ENCODE measurements at places on chromosomes 13 and 19. TPM values are rescaled to one million over a fixed set of nuclear protein-coding genes. Genes with fewer than 3 reads are reported as not detected.

CGB2 gene
- not detected for total RNA-seq

HOOK2 gene
- 20.2 TPM for total RNA-seq

COX7A1 gene
- total RNA-seq = 242 TPM

CATSPERD gene
- total RNA-seq = not detected

FCAR gene
- total RNA-seq = 2.0 TPM

CEBPA gene
- 6.3 TPM for total RNA-seq

EID2B gene
- total RNA-seq = 2.4 TPM

OR10H1 gene
- total RNA-seq = 0.05 TPM

DNA sequence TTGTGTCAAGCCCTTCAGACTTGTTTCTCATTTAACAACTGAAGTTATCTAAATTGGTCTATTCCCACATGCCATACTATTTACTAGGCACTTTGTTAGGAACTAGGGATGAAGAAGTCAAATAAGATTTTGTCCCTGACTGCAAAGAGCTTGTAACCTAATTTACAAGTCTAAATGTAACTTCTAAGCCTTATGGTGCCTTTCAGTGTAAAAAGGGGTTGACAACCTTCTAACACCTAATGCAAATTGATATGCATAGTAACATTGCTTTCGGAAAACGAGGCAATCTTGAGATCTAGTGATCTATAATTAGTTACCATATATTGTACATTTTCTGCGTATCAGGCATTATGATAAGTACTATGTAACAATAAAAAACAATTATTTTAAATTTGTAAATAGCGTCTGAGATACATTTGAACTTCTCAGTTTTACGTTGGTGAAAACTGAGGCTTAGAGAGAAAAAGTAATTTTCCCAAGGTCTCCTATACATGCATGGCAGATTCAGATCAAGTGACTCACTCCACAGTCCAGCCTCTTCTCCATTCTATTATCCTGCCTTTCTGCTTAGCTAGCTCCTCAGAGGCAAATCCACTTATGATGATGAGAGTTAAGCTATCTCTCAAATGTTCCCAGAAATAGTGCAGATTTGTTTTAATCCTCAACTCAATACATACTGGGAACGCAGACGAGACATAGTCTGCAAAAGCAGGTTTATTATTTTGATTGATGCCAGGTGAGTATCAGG, 764.9 kb upstream of the SLITRK5 start:
- no peak for DNase-seq

GRCh38 chr13:99687723-99688397, 186.6 kb downstream of the TM9SF2 start:
- DNase-seq = no peak

DNA sequence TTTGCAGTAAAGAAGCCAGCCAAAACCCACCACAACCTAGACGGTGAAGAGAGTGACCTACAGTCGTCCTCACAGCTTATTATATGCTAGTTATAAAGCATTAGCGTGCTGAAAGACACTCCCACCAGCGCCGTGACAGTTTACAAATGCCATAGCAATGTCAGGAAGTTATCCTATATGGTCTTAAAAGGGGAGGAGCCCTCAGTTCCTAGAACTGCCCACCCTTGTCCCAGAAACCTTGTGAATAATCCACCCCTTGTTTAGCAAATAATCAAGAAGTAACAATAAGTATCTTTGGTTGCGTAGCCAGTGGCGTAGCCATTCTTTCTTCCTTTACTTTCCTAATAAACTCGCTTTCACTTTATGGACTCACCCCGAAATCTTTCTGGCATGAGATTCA, 227.9 kb upstream of the ARGLU1 start:
- DNase-seq = no peak

- DNase-seq = no peak
Measured at GRCh38 chr13:21522847-21523246, 63.7 kb upstream of the ZDHHC20 start.

- DNase-seq = no peak
Measured at GRCh38 chr19:9645472-9645871, 24.4 kb upstream of the ZNF561 start.

- DNase-seq = no peak
Measured at GRCh38 chr13:61905054-61905453, 489.4 kb upstream of the PCDH20 start.

GRCh38 chr19:22030680-22031079, 19.9 kb upstream of the ZNF208 start:
- no peak for DNase-seq

GRCh38 chr13:37797631-37798030, 71.9 kb downstream of the TRPC4 start:
- no peak for DNase-seq

DNA sequence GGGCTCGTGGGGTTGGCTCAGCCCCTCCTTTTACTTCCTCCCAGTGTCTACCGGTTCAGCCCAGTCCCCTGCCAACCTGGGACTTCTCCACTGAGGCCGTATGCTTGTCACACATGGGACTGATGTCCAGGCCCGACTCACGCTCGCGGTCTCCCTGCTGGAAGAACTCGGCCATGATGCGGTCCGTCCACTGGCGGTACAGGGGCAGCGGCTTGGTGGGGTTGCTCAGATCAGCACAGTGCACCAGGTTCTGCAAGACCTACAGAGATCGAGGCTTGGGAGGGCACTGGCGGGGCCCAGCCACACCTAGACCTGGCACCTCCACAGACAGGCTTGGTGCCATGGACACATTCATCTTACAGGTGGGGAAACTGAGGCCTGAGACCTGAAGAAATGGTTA, 7.8 kb upstream of the RAB3A start:
- DNase-seq = no peak

DNA sequence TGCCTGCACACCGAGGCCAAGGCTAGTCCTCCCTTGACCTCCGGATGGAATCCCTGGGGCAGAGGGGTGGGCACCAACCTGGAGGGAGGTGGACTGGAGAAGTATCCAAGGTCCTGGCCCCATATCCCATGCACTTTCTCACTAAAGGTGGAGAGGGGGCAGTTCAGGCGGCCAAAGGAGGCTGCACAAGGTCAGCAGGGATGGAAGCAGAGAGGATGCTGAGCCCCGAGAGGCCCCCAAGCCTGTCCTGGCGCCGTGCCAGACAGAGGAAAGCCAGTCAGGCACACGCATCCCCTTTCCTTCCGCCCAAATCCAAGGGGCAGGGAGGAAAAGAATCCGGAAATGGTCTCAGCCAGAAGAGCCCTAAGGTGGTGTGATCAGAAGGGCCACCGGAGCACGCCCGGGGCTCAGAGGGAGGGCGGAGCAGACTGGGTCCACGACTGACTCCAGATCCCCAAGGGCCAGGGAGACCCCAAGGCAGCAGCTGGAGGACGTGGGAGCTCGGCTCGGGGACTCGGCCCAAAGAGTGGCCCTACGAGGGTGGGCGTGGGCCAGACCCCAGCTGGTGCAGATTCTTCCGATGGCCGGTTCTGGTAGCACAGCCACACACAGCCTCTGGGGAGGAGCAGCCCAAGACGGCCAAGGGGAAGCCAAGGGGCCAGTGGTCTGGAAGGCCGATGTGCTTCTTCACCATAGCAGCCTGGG, 60.0 kb downstream of the MLLT1 start:
- no peak for DNase-seq

DNA sequence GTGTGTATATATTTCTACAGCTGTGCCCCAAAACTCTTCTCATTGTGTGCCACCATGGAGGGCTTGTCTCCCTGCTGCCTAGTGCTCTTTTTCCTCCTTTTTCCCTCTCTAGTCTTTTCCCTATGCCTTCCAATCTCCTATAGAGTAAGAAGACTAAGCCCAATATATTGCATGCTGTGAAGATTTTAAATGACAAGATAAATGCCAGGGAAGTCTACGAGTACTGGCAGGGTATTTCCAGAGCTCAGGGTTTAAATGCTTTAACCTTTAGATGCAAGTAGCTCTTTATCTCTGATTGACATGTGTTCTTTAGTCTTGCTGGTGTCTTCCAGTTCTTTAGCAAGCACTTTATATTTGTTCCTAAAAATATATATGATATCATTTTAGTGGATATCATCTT, 200.7 kb downstream of the SLITRK1 start:
- DNase-seq = no peak

GRCh38 chr19:53908106-53908934, 758 bp upstream of the CACNG7 start:
- peak; percentile 83 for DNase-seq

GRCh38 chr19:38268539-38268938, 4.2 kb downstream of the SPINT2 start:
- DNase-seq = no peak

DNA sequence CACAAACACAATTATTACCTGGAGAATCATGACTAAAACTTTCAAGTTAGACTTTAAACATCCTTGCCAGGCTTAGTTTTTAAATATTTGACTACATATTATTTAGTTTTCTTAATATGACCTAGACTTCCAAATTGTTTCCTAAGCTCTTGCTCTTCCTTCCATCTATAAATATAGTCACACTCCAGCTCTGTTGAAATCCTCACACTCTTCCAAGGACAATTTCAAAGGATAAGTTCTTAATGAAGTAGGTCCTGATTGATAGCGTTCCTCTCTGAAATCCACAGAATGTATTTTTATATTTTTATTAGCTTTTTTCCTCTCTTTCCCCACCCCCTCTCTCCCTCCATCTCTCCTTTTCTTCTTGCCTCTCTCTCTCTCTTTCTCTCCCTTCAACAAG, 1074.1 kb upstream of the PCDH20 start:
- DNase-seq = no peak

DNA sequence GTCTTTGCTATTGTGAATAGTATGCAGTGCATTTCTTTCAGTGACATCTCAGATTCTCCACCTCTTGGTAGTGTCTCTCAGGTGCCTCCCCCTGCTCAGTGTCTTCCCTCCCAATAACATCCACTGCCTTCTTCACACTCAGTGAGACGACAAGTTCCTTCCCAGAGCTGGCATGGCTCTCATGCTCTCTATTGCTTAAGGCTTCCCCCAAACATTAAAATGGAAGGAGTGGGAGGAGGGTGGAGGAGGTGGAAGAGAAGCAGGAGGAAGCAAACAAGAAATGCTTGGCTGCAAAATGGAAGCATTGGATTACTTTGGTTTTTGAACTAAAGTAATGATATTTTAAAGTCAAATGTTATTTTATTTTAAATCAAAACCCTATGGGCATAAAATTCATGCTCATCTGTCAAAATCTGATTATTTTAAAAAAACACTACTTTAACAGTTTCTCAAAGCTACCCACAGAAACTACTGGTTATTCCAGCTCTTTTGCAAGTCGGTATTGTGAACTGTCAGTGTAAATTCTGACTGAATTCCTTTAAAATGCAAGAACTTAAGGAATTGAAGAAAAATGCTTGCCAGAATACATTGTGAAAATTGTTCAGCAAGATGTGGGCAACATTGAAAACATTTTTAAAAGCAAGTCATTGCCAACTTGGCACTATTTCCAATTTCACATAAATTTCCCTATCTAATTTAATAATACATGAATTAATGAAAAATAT, 727.6 kb upstream of the ARGLU1 start:
- DNase-seq = no peak

All from posterior vena cava (tissue), 2 donors.